Activated naive CD4-positive, alpha-beta T cell treated with Interleukin-2 at 50 U/mL for 16 hours (primary cell): ENCODE measurements at places on chromosomes 3 and 15.

- no peak for DNase-seq
These were observed 88.3 kb downstream of the FHIT start for GRCh38 chr3:61162965-61163364.

DNA sequence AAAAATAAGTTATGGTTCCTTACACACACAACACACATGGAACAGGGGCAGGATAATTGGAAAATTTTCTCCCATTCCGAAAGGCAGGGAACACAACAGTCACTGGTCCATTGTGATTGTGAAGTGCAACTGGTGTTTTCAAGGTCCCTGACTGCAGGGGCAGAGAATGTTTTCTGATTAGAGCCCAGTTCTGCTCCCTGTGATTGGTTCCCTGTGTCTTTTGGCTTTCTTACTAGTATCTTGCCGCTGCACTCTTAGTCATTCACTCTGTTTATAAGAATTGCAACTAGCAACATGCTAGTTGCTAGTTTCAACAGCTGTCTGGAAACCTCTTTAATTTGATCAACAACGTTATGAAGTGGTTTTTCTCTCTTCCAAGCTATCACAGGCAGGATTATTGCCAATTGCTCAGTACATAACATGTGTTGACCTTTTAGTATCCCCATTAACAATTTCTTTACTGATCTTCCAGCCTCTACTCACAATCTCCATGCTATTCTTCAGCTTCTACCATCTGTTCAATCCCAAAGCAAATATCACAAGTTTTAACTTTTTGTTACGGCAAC lies 177.5 kb downstream of the EPHA6 start:
- DNase-seq, result no peak

- DNase-seq, result no peak
These were observed 261.6 kb downstream of the SHQ1 start for GRCh38 chr3:72586694-72587093.

- DNase-seq, result no peak
These were observed 6.9 kb downstream of the MITF start for GRCh38 chr3:69746119-69746518.

GRCh38 chr3:58144478-58145325 lies 66.1 kb downstream of the DNASE1L3 start:
- no peak for DNase-seq

GRCh38 chr15:72318408-72318942 lies 1.5 kb downstream of the CELF6 start:
- DNase-seq, result no peak

GRCh38 chr3:20353286-20353685 lies 167.3 kb upstream of the SGO1 start:
- DNase-seq, result no peak

GRCh38 chr3:127860211-127860696 lies 37.9 kb upstream of the MGLL start:
- no peak for DNase-seq

DNA sequence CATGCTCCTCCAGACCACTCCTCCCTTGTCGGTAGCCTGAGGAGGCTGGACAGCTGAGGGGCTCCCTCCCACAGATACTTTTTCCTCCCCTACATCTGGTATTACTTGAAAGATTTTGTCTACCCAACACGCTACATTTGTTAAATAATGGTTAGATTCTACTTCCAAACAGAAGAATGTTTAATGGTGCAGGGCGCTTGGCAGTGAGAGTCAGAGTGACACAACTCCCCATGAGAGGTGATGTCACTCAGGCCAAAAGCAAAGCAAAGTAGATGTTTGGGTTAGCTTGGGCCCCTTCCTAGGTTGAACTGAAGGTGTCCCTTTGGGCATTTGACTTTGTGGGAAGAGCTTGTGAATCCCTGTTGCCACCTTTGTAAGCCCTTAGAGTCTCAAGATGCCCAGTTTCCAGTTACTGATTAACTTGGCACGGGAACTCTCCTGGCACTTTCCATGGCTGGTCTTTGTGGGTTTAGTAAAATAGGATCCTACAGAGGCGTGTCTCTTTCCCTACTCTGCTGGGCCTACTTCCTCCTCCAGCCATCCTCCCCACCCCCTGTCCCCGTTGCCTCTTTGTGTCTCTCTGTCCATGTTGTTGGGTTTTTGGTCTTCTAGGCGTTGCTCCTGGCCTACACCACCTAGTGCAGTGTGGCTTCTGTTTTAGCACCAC lies 5.6 kb downstream of the LIMD1 start:
- no peak for DNase-seq

DNA sequence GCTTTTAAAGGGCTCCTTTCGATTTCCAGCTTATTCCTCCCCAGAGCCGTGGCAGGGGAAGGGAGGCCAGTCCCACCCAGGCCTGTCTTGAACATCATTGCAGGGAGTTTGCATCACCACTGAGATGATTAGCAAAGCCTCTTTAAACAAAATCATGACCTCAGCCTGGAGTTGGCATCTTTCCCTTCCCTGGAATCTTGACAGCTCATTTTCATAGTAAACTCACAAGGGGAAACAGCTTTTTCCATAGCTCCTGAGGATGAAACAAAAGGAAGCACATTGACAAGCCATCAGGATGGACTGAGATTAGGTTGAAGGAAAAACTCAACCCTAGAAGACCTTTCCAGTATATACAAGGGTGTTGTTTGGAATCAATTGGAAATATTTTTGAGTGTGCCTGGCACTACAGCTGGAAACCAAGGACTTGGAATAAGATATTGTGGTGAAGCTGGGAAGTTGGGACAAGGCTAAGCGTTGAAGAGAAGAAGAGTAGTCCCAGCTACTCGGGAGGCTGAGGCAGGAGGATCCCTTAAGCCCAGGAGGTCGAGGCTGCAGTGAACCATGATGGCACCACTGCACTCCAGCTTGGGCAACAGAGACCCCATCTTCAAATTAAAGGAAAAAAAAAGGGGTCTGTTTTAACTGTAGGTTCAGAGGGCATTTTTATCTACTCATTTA lies 3.1 kb upstream of the LARP6 start:
- no peak for DNase-seq

DNA sequence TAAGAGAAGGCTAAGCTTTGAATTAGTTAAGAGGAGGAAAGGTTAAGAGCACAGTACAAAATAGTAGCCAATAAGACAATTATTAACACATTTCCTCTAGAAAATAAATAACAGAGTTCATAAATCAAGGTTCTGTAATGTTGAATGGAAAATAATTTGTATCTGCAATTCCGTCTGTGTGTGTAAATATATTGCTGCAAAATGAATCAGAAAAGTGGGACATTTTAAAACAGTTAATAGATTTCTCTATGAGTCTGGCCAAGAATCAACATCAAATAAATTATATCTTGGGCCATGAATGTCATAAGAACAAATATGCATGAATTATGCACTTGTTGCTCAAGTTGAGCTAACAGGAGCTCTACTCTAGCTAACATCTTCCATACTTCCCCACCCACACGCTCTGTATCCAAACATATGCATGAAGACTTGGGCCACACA lies 14.2 kb upstream of the SUCNR1 start:
- no peak for DNase-seq

DNA sequence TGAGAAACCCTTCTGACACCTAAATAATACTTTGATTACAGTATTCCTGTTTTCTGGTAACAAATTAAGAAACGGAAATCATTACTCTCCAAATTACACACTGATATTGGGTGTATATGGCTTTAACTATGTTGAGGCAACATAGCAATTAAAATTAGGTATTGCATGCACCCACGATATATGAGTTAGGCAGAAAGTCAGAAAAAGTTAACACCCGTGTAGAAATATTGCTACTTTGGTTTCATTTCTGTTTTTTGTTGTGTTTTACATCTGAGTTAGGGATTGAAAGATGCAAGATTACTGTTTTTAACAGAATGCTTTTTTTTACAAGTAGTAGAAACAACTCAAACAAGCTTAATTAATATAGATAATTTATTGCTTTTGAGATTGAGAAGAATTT lies 327.8 kb downstream of the GBE1 start:
- DNase-seq, result no peak

DNA sequence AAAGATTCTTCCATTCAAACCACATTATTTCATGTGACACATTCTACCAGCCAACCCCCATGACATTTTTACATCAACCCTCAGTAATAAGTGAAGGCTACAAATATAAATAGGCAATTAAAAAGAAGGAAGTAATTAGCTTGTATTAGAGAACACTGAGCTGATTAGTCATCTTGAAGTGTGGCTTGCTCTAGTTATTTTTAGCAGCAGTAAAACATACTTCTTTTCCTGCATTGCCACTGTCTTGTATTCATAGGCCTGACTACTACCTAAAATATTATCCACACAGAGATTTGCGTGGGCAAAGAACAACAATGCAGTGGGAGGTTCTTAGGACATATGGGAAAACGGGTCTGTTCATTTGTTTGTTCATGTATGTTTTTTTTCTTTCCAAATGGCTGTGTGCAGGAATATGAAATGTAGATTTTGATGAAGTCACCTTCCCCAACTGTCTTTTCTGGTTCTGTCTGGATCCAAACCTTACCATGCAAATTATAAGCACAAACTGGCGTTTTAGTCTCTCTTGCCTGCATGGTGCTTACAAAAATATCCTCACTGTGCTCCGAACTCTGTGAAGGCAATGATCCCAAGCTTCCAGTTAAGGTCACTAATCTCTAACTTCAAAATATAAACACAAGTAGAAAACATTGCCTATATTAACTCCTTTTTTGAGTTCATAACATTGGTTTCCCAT lies 31.5 kb upstream of the TM4SF4 start:
- DNase-seq, result no peak

DNA sequence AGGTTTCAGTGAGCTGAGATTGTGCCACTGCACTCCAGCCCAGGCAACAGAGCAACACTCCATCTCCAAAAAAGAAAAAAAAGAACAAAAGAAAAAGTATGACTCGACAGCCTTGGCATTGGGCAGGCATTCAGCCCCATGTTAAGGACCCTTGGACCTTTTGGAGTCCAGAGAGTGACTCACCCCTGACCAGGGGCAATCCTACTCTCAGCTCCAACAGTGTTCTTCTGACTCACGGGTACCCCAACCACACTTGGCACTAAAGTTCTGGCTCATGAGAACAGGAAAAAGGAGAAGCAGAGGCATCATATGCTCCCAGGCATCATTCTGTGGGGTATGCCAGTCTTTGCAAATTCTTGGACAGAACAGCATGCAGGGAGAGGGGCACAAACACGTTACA lies 252.4 kb upstream of the HES1 start:
- DNase-seq, result no peak

GRCh38 chr3:27914199-27914598 lies 192.1 kb upstream of the EOMES start:
- no peak for DNase-seq

DNA sequence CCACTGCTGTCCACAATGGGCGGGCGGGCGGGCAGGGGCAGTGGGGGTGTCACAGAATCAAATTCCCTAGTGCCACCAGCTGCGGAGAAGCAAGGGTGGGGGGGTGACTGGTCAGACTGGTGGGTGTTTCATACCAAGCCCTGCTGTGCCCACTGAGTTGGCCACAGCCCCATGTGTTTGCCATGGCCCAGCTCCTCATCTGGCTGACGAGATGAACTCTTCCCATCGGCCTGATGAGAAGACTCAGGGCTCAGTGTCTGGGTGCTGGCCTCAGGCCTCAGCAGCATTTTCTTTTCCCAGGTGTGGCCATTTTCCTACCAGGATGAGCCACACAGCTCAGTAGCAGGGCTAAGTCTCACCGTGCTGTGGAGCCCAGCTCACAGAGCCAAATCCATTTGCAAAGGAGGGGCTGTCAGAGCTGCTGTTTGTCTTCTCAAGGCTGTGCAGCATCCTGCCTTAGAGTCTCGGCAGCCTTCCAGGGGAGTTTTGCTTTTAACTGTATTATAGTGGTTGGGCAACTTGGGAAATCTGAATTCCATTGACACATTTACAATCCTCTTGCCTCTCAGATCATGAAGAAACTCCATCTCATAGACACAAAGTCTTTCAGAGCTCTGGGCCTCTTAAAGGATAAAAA lies 176.8 kb downstream of the ABHD5 start:
- no peak for DNase-seq

- DNase-seq, result peak; percentile 90
These were observed at the start of gene ALG3 for GRCh38 chr3:184248454-184249411. Gene ALG3, minus strand, starts transcription at chr3:184248962. Its CDS starts 22 bp downstream, at chr3:184248940.

- no peak for DNase-seq
These were observed at the start of gene TIMP4 for GRCh38 chr3:12158387-12159226. Gene TIMP4, minus strand, starts transcription at chr3:12158912. Its CDS starts 72 bp downstream, at chr3:12158840.

DNA sequence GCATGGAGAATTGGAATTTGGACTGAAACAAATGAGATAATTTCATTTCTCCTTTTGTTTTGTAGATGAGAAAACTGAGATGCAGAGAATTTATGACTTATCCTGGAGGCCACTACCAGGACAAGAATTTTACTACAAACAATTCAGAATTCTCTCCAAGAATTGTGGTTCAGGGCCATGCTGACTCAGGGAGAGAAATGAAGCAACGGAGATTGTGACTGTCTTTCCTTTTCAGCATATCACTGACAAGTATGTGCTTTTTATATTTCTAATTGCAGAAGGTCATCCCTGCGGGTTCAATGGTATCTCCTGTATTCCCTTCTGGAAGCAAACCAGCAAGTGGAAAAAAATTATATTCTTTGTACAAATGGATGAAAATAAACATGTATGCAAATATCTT lies 170.8 kb upstream of the MITF start:
- DNase-seq, result no peak

DNA sequence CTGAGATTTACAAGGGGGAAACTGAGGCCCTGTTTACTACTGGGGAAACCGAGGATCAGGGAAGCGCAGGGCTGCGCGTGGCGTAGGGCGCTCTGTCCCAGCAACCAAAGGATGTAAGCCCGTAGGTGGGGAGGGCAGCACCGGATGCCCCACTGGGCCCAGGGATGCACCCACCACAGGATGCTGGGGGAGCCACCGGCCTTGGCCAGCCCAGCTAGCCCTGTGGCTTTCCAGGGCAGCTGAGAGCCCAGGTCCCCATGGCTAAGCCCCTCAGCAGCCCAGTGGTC lies 33.4 kb downstream of the RPN1 start:
- no peak for DNase-seq

DNA sequence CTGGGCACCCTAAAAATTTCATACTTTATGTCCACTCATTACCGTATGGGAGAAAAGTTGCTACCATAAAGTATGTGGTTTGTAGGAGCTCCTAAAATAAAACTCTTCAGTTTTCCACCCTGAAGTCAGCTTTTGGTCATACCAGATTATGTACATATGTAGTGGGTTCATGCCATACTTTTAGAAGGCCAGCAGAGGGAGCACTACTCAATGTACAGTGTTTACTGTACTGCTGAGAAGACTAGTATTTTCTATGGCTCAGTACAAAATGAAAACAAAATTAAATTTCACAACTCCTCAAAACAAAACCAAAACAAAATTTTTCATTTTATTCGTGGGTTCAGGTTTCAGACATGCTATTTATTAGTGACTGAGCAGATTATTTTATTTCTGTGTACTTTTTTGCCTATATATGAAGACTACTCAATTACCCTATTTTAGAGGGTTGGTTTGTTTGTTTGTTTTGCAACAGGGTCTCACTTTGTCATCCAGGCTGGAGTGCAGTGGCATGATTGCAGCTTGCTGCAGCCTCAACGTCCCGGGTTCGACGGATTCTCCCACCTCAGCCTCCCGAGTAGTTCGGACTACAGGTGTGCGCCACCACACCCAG lies 24.3 kb downstream of the NXPE3 start:
- peak; percentile 42 for DNase-seq

GRCh38 chr3:108477511-108478147 lies 32.8 kb downstream of the MYH15 start:
- peak; percentile 56 for DNase-seq
